Mammary epithelial cell (primary cell): ENCODE measurements at places on chromosomes 11 and 22. TPM values are rescaled to one million over a fixed set of nuclear protein-coding genes. Genes with fewer than 3 reads are reported as not detected.
A peak's percentile ranks its signal among the peaks of the same experiment; 100 is the strongest.

RAC2 gene
- 13.2 TPM for total RNA-seq

GRCh38 chr22:36549033-36549432 is 20.1 kb upstream of the EIF3D start:
- DNase-seq, result no peak

STX3 gene
- 28.8 and 35.1 TPM in 2 replicates for total RNA-seq

- no peak for DNase-seq
Measured at GRCh38 chr11:34514597-34514996, 1.0 kb upstream of the ELF5 start.

GRCh38 chr11:97996762-97997161 is 1024.0 kb upstream of the CNTN5 start:
- DNase-seq, result no peak

SCUBE2 gene
- total RNA-seq, result 5.5 TPM

DNA sequence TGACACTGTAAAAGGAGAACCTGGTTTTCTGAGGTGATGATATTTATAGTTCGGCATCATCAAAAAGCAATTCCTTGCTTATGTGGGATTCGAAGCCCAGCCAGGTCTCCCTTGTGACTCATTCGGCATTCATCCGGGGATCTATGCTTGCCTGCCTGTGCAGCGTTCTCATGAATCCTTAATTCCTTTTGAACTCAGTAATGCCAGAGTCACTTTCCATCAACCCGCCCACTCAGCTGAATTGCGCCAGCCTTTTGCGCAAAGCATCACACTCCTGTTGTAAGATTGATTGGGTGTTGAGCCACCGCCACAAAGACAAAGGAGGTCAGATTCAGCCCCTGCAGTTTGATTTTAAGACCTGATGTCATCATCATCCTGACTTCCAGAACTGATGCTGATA is 128.6 kb downstream of the SLC17A6 start:
- DNase-seq, result peak; percentile 95

PRRG4 gene
- total RNA-seq, result 8.4 and 10.3 TPM in 2 replicates

- DNase-seq, result no peak
Measured at GRCh38 chr11:75689863-75690609, 21.2 kb upstream of the MAP6 start.

GVQW3 gene
- total RNA-seq, result 1.3 TPM

DNA sequence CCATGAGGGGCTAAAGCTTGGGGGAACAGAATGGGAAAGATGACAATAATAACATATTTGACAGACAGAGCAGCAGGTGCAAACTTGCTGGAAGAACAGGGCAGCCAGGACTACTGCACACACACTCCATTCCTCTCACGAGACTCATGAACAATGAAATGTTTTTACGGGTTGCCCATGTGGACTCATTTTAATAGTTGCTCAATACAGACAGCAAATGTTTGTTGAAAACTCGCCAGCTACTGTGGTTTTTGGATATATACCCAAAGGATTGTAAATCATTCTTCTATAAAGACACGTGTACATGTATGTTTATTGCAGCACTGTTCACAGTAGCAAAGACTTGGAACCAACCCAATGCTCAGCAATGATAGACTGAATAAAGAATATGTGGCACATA is 10.3 kb downstream of the SYT13 start:
- DNase-seq, result peak; percentile 64
